Activated naive CD4-positive, alpha-beta T cell treated with anti-CD3 and anti-CD28 coated beads for 36 hours (primary cell): ENCODE measurements at places on chromosomes 3 and 15.

DNA sequence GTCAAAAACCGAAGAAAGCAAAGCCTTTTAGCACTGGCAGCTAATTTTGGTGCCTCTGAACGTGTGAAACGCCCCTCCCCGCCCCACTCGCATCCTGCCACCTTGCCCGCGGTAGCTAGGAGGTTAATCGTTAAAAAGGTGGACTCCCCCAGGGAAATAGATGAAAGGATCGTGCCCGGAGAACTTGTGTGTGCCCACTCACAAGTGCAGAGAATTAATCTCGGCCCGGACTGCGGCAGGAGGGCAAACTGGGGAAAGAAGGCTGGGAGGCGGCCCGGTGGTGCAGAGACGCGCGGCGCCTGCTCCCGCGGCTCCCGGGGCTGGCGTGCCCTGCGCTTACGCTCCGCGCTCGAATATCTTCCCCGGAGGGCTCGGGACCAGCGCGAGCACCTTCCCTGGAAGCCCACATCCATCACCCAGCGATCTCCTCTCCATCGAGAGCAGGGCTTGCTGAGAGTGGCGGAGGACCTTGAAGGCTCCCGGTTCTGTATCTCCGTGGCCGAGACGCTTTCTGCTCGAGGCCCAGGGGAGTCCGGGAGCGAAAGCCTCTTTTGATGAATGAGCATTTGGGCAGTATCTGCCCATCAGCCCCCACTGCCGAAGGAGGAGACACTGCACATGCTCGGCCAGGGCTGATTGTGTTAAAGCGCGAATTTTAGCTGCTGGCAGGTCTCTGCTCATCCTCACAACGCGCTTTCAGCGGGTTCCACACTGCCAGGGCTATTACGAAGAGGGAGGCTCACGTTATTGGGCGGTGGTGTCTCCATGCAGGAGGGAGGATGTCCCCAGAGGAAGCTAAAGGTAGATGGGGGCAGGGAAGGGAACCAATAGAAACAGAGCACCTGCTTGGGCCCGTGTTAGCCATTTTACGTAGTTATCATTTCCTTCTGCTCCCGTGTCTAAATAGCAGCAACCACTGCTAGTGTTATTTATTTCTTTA is 1.3 kb upstream of the SPTSSB start:
- peaks cover 22% of the 10 kb centered on the region for H3K27me3 ChIP-seq
- H3K36me3 ChIP-seq = no peaks in the 10 kb centered on the region
- H3K4me1 ChIP-seq = peaks cover 8% of the 10 kb centered on the region
- DNase-seq = peak; percentile 48
- H3K4me3 ChIP-seq = peak overlapping the region; percentile 79
- no peak overlapping the region for H3K27ac ChIP-seq

DNA sequence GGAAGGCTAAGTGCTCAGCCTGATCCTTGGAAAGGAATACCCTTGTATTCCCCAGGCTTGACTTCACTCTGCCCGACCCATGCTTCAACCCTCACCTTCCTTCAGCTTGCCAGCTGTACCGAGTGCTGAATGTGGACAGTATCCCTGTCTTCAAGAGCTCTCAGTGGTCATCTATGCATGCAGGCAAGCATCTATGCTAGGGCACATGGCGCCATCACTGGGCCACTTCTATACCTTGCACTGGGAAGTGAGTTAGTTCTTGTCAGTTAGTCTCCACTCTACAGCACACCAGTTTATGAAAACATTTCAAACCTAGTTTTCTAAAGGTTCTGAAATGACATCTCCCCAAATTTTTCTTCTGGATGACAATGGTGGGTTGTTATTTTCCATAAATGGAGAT is 82.0 kb upstream of the MYRIP start:
- no peak for DNase-seq
- no peaks in the 10 kb centered on the region for H3K27me3 ChIP-seq
- no peaks in the 10 kb centered on the region for H3K4me1 ChIP-seq
- H3K36me3 ChIP-seq = no peaks in the 10 kb centered on the region
- H3K27ac ChIP-seq = no peak overlapping the region
- H3K4me3 ChIP-seq = no peak overlapping the region

DNA sequence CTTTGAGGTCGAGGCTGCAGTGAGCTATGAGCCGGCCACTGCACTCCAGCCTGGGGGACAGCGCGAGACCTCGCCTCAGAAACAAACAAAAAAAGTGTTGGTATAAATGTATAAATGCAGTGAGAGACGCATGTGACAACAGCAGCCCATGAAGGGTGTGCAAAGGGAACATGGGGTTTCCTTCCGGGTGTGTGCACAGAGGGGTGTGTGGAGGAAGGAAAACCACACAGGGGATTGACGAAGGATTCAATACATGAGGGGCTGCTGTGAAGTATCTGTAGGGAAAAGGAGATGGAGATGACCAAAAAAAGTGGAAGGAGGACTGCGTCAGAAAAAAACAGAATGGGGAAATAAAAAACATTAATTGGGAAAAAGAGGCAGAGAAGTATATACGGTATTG is 1.1 kb downstream of the MTFMT start:
- peaks cover 17% of the 10 kb centered on the region for H3K4me1 ChIP-seq
- peak overlapping the region; percentile 7 for H3K27ac ChIP-seq
- H3K36me3 ChIP-seq = peaks cover 14% of the 10 kb centered on the region
- peaks cover 8% of the 10 kb centered on the region for H3K27me3 ChIP-seq
- peak; percentile 14 for DNase-seq

GRCh38 chr15:69755551-69756310 is 303.1 kb downstream of the RPLP1 start:
- peaks cover 4% of the 10 kb centered on the region for H3K27me3 ChIP-seq
- peak; percentile 90 for DNase-seq
- H3K4me3 ChIP-seq = peak overlapping the region; percentile 46
- peak overlapping the region; percentile 97 for H3K27ac ChIP-seq

DNA sequence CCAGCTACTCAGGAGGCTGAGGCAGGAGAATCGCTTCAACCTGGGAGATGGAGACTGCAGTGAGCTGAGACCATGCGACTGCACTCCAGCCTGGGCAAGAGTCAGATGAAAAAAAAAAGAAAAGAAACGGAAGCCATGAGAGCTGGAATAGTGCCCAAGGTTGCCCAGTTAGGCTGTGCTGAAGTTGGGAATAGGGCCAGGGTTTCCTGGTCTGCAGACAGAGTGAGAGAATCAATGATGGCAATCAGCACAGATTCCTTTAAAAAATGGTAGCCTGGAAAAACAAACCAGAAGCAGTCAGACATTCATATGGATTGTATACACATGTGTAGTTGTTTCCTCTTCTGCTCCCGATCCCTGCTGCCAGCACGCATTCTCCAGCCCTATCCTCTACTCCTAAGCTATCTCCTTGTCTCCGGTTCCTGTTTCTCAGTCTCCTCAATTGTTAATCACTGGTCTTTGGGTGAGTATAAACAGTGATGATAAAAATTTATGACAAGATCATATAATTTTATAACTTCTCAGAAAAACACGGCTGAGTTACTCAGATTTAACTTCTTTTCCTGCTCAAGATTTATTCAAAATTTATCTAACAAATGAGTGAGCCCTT is 316.2 kb upstream of the UMPS start:
- no peak for DNase-seq
- no peaks in the 10 kb centered on the region for H3K4me1 ChIP-seq
- H3K27ac ChIP-seq = no peak overlapping the region
- H3K4me3 ChIP-seq = no peak overlapping the region
- peaks cover 3% of the 10 kb centered on the region for H3K27me3 ChIP-seq

DNA sequence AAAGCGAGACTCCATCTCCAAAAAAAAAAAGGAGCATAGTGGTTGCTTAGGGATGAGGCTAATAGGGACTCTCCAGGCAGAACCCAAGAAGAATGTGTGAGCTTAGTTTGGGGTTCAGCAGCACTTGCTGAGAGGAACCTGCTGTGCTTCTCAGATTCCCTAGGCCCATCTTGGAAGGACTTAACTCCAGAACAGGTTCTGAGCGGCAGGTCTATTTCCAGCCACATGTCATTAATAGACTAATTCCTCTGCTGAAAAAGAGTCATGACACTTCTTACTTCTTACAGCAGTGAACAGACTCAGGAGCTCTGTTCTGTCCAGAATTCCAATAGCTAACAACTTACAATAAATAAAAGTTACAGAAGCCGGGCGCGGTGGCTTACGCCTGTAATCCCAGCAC is 22.5 kb downstream of the RHOA start:
- no peak for DNase-seq
- H3K27ac ChIP-seq = no peak overlapping the region
- H3K27me3 ChIP-seq = no peaks in the 10 kb centered on the region

GRCh38 chr3:187570776-187571175 is 99.4 kb downstream of the SST start:
- peaks cover 11% of the 10 kb centered on the region for H3K27me3 ChIP-seq
- no peaks in the 10 kb centered on the region for H3K36me3 ChIP-seq
- no peak for DNase-seq
- H3K27ac ChIP-seq = no peak overlapping the region
- H3K4me1 ChIP-seq = no peaks in the 10 kb centered on the region

DNA sequence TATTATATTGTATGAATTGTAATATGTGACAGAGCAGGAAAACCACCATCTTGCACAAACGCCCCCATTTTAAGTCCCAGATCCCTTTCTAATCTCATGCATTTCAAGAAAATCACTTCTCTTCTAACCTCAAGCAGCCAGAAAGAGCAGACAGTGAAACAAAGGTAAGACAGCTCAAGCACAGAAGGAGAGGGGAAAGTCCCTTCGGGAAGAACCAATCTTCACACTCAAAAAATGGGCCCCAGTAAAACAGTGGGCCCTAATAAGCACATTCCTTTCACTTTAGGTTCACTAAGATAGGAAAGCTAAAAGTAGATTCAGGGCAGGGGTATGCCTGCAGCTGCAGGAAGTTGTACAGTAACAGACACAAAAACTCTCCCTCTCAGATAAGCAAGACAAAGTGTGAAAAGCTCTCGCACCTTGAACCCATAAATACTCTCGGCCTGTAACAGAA is 1268.7 kb downstream of the SI start:
- no peak for DNase-seq
- no peak overlapping the region for H3K4me3 ChIP-seq
- H3K27ac ChIP-seq = no peak overlapping the region
- no peaks in the 10 kb centered on the region for H3K27me3 ChIP-seq
- no peaks in the 10 kb centered on the region for H3K36me3 ChIP-seq
- no peaks in the 10 kb centered on the region for H3K4me1 ChIP-seq

GRCh38 chr15:70101459-70102113 is 3.9 kb upstream of the TLE3 start:
- H3K27ac ChIP-seq = no peak overlapping the region
- peaks cover 2% of the 10 kb centered on the region for H3K36me3 ChIP-seq
- H3K27me3 ChIP-seq = peaks cover 2% of the 10 kb centered on the region

DNA sequence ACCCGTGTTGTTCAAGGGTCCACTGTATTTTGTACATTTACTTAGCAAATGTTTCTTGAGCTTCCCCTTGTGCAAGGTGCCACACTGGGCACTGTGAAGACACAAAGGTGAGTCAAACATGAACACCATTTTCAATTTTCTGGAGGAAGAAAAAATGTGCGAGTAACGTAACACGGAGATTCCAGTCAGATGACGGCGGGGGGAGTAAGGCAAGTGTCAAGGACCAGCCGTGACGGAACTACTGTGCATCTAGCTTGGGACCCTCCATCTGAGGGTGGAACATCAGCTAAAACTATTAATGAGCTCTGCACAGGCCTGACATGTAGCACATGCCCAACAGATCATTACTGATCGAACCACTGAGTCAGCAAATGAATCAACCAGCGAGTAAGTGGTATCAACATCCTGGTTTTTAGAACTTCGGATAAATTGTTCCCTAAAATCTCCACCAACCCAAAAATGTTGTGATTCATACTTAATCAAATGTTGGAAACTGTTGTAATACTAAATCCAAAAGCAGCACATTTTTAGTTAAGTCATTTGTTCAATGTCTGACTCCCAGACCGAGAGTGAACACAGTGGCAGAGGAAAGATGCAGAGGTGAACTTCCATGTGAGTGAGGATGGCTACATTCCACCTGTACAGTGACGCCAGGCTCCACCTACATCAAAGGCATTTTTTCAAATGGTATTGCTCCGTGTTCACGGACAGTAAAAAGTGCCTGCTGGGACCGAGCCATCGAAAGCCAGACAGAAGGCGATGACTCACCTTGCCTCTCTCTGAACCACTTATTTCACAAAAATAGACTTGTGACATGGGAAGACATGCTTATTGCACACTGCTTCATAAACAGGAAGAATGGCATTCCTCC is 172.2 kb downstream of the ATP10A start:
- peaks cover 24% of the 10 kb centered on the region for H3K36me3 ChIP-seq
- H3K27ac ChIP-seq = no peak overlapping the region
- DNase-seq = no peak

- peaks cover under 1% of the 10 kb centered on the region for H3K27me3 ChIP-seq
- no peaks in the 10 kb centered on the region for H3K4me1 ChIP-seq
- DNase-seq = no peak
- H3K4me3 ChIP-seq = no peak overlapping the region
- no peaks in the 10 kb centered on the region for H3K36me3 ChIP-seq
These were observed 113.6 kb downstream of the CACNA2D3 start for GRCh38 chr3:54235998-54236397.

GRCh38 chr3:134552784-134553183 is 66.9 kb downstream of the CEP63 start:
- no peak overlapping the region for H3K27ac ChIP-seq
- H3K4me3 ChIP-seq = no peak overlapping the region
- no peaks in the 10 kb centered on the region for H3K27me3 ChIP-seq

DNA sequence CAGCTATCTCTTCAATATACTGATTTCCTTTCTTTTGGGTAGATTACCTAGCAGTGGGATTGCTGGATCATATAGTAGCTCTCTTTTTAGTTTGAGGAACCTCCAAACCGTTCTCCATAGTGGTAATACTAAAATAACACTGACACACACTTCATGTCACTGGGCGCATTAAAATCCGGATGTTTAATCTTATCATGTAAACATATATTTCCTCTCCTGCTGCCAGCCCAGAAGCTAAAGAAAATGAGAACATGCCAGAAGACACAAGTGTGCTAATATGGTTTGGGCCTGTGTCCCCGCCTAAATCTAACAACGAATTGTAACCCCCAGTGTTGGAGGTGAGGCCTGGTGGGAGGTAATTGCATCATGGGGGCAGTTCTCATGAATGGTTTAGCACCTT is 23.6 kb upstream of the KCNMB2 start:
- H3K27ac ChIP-seq = no peak overlapping the region
- no peaks in the 10 kb centered on the region for H3K4me1 ChIP-seq
- no peak for DNase-seq
- H3K36me3 ChIP-seq = no peaks in the 10 kb centered on the region

DNA sequence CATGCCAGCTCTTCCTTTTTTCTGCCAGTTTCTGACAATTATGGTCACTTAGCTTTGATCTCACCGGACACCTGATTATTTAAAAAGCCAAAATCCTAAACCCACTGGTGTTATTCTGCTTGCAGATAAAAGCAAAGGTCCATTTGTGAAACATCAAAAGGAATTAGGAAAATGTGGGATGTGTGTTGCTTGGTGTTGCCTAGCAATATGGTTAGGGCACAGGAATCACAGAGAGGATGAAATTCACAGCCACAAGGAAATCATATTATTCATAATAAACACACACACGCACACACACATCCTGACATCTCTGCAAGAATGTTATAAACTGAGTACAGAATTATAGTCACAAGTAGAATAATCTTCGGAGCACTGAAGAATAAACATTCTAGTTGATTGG is 89.3 kb upstream of the BHLHE40 start:
- no peak for DNase-seq
- H3K4me1 ChIP-seq = peaks cover 40% of the 10 kb centered on the region
- H3K27ac ChIP-seq = peak overlapping the region; percentile 85
- H3K4me3 ChIP-seq = no peak overlapping the region
- no peaks in the 10 kb centered on the region for H3K36me3 ChIP-seq
- H3K27me3 ChIP-seq = no peaks in the 10 kb centered on the region
